ENCODE measurements at places on chromosomes 3 and 15.

DNA sequence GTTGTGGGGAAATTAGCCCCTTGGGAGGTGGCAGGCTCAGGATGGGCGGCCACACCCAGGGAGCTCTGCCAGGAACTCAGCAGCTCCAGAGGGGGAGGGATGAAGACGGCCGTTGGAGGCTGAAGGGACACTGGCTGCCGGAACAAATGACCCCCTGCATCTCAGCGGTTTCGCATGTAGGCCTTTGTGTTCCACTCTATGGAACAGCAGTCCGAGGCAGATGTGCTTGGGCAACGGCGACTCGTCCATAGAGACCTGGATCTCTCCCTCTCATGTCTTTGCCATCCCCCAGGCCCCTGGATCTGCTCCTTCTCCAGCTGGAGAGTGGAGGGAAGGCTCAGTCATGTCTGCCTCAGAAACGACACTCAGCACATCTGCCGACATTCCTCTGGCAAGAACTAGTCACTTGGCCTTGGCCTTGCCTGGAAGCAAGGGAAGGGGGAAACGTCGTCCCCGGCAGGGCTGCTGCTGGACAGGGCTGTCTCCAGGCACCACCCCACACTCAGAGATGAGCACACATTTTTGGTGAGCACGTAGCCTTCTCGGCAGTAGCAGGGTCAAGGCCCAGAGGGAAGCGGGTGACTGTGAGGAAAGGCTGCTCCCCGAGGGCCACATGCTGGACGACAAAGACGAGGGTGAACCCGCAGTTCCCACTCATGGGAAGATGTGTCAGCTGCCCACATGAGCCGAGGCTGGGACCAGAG lies 83.8 kb downstream of the ASB7 start:
- DNase-seq: no peak

DNA sequence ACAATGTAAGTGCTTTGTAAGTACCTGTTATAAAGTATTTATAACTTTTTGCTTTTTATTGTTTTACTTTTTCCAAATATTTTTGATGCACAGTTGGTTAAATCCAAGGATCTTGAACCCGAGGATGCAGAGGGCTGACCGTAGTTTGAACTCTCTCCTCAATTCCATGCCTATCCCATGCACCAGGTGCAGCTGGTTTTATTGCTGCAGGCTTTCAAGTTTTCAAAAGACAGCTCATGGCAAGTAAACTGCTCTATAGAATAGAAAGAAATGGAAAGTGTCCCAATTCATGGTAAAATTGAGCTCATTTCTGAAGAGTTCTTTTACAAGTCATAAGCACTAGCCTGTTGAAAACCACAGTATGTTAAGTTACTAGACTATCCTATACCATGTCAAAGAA lies 131.9 kb downstream of the TBC1D2B start:
- no peak for DNase-seq

- no peak for DNase-seq
These were observed 85.4 kb upstream of the ABHD2 start for GRCh38 chr15:89002830-89003229.

DNA sequence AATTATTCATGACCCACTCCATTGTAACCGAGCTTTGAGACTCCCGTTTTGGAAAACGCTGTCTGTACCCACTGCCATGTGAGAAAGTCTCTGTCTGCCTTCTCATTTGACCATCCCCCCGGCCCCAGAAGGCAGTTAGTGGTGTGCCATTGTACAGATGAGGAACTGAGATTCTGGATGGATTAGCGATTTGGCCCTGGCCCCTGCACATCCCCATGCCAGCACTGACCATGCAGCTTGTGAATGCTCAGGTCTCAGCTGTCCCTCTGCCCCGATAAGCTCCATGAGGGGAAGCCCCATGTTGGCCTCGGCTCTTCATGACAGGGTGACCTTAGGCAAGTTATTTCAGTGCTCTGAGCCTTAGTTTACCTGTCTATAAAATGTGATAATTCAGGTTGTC lies 153.0 kb upstream of the SMAD3 start:
- DNase-seq: no peak

DNA sequence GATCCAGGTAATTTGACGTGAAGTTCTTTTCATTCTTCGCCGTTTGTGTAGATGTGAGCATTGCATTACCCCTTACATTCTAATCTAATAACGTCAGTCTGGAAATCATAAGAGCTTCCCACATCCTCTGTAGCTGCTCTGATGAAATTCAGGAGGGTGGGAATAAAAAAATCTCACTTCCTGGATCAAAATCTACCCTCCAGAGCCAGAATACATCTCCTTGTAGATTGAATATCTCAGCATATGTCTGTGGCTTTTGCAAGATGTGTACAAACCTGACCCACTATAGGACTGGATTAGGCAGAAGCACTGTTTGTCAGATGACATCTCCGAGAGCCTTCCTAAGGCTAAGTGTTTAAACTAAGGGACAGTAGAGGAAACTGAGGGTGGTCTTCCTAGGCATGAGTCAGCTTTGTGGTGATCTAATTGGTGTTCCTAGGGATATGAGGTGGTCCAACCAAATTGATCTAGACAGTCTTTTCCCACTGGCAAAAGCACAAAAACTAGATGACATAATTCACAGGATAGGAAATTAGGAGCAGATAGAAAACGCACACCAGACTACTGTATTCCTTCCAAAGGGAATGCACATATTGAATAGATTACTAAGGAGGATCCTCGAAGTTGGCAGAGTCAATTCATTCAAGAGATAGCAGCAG lies 216.3 kb upstream of the LRTM1 start:
- DNase-seq: no peak

GRCh38 chr3:46990573-46991374 lies 11.3 kb downstream of the NBEAL2 start:
- no peak for DNase-seq
